CD4-positive, alpha-beta T cell (primary cell): ENCODE measurements at places on chromosomes 2 and 18.

DNA sequence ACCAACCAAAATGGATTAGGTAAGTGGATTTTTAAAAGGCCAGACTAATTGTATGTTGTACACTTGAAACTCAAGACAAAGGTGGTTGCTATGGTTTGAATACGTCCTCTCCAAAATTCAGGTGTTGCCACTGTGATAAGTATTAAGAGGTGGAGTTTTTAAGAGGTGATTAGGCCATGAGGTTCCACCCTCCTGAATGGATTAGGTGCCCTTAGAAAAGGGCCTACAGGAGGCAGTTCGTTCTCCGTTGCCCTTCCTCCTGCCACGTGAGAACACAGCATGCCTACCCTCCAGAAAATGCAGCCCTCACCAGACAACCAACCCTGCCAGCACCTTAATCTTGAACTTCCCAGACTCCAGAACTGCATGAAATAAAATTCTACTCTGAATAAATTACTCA, 51.2 kb downstream of the CHMP3 start:
- no peak for DNase-seq
- H3K36me3 ChIP-seq, result peaks cover 53% of the 10 kb centered on the region
- no peaks in the 10 kb centered on the region for H3K4me1 ChIP-seq
- H3K27me3 ChIP-seq, result no peaks in the 10 kb centered on the region
- no peak overlapping the region for H3K4me3 ChIP-seq
- no peak overlapping the region for H3K27ac ChIP-seq

- peaks cover 6% of the 10 kb centered on the region for H3K27me3 ChIP-seq
- no peaks in the 10 kb centered on the region for H3K4me1 ChIP-seq
- DNase-seq, result no peak
- no peak overlapping the region for H3K27ac ChIP-seq
Measured at GRCh38 chr2:20189299-20189931, 35.5 kb downstream of the SDC1 start.

DNA sequence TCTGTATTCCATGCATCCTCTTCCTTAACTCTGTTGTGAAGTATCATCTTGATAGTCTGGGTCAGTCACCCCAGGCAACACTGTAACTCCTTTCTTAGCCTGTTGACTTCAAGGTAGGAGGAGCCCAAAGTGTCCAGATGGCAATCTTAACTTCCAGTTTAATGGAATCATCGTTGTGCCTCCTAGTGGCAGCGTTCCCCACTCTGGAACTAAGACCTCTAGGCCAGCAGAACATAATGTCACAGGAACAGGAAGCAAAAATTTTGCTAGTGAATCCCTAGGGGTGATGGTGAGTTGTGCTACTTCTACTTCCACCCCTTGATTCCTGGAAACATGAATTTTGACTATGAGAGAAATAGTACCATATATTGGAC, 11.7 kb downstream of the SGPP2 start:
- H3K4me1 ChIP-seq, result no peaks in the 10 kb centered on the region
- no peak overlapping the region for H3K27ac ChIP-seq
- no peak overlapping the region for H3K4me3 ChIP-seq
- DNase-seq, result no peak
- no peaks in the 10 kb centered on the region for H3K36me3 ChIP-seq
- H3K27me3 ChIP-seq, result no peaks in the 10 kb centered on the region

DNA sequence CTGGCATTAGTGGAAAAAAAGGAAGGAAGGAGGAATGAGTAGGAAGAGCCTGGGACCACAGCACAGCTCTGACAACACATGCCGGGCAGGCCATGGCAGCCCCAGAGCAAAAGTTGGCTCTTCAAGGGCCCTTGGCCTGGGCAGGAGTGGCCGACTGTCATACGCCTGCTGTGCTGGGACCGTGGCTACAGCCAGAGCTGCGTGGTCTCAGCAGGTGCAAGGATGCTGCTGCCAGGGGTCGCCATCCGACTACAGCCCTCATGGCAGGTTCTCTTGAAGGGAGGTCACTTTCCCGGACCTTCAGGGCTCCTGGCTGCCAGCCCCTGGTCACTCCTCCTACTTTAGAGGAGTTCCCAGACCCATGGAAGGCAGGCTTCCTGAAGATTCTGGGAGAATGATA, 109.9 kb downstream of the ARL4C start:
- peaks cover 3% of the 10 kb centered on the region for H3K4me1 ChIP-seq
- H3K27me3 ChIP-seq, result no peaks in the 10 kb centered on the region
- no peaks in the 10 kb centered on the region for H3K36me3 ChIP-seq
- no peak for DNase-seq
- H3K27ac ChIP-seq, result no peak overlapping the region

GRCh38 chr2:23009545-23010149, 375.3 kb upstream of the KLHL29 start:
- H3K4me1 ChIP-seq, result no peaks in the 10 kb centered on the region
- no peaks in the 10 kb centered on the region for H3K36me3 ChIP-seq
- no peak for DNase-seq

- H3K27ac ChIP-seq, result no peak overlapping the region
- DNase-seq, result no peak
- H3K27me3 ChIP-seq, result no peaks in the 10 kb centered on the region
Measured at GRCh38 chr2:198757069-198757468, 700.7 kb downstream of the SATB2 start.

DNA sequence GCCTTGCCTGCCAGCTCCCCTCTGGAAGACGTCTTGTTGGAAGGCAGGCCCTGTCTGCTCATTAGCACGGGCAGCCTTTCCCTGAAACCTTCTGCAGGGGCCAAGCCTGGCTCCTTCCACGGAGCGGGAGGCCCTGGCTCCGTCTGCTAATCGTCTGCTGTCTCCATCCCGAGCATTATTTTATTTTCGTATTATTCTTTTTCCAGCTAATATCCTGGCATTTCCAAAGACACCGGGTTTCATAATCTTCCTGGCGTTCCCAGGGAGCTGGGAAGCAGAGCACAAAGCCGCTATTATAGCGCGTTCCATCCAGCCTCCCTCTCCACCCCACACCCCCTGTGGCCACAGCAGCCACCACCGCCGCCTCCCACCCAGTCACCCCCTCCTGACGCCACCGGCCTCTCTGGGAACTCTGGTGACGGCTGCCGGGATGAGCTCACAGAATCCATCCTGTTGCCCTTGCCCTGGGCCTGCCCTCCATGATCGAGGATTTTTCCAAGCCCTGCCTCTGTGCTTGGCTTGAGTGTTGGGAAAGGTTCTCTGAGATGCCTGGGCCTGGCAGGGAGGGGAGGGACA, 125.5 kb downstream of the DYSF start:
- no peak overlapping the region for H3K4me3 ChIP-seq
- no peak overlapping the region for H3K27ac ChIP-seq
- DNase-seq, result no peak
- no peaks in the 10 kb centered on the region for H3K27me3 ChIP-seq
- H3K36me3 ChIP-seq, result no peaks in the 10 kb centered on the region

DNA sequence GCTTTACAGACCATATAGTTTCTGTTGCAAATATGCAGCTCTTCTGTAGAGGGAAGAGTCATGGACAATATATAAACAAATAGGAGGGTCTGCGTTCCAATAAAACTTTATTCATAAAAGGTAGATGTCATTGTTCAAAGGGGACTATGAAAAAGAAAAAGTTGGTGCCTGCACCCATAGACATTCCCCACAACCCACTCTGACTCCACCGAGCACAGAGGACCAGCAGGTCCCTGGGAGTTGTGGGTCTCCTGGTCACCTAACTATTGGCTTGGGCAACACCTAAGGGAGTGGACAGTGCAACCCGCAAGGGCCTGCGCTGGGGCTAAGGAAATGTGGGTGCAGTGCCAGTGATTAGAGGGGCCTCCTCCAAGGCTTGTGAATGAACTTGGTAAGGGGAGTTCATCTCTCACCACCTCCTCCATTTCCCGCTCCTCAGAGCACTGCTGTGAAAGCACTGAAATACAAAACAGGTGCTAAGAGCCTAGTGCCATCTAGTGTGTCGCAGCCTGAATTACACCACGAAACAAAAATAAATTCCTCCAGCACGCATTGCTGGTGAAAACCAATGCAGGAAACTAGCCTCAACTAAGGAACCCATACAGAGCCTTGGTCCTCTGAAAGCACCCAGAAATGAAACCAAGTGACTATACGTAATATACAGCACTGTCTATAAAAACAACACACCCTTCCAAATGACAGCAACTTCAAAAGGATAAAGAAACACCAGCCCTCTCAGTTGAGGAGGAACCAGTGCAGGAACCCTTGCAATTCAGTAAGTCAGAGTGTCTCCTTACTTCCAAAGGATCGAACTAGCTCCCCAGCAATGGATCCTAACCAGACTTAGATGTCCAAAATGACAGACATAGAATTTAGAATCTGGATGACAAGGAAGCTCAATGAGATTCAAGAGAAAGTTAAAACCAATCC, 166.6 kb downstream of the RNF144A start:
- no peaks in the 10 kb centered on the region for H3K4me1 ChIP-seq
- no peaks in the 10 kb centered on the region for H3K27me3 ChIP-seq
- H3K4me3 ChIP-seq, result no peak overlapping the region

- no peaks in the 10 kb centered on the region for H3K27me3 ChIP-seq
- no peak overlapping the region for H3K4me3 ChIP-seq
- no peak overlapping the region for H3K27ac ChIP-seq
- peaks cover 18% of the 10 kb centered on the region for H3K36me3 ChIP-seq
- no peaks in the 10 kb centered on the region for H3K4me1 ChIP-seq
Measured at GRCh38 chr2:219071131-219071816, 10.6 kb upstream of the IHH start.

DNA sequence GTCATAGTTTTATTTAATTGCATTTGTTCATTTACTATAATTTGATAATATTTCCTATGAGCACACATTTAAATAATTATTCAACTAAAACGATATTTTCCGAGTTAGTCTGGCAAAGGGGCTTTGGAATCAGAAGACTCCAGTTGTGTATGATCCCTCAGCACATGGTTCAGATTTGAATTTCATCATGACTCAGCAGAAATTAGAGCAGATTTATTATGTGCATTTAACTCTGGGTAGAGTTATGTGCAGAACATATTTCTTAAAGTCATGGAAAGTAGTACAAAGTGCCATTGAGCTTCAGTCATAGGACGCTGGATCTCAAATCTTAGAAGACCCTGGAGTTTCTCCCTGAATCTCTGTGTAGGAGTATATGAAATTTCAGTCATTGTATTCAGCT, 106.7 kb downstream of the ADCYAP1 start:
- no peak overlapping the region for H3K4me3 ChIP-seq
- H3K27me3 ChIP-seq, result no peaks in the 10 kb centered on the region
- no peak for DNase-seq
- H3K4me1 ChIP-seq, result no peaks in the 10 kb centered on the region
- no peaks in the 10 kb centered on the region for H3K36me3 ChIP-seq

GRCh38 chr18:11990539-11990938, 9.2 kb downstream of the IMPA2 start:
- H3K4me3 ChIP-seq, result no peak overlapping the region
- no peak overlapping the region for H3K27ac ChIP-seq
- H3K4me1 ChIP-seq, result peaks cover 4% of the 10 kb centered on the region
- DNase-seq, result no peak

- no peak overlapping the region for H3K27ac ChIP-seq
- H3K4me3 ChIP-seq, result no peak overlapping the region
- no peak for DNase-seq
- H3K27me3 ChIP-seq, result no peaks in the 10 kb centered on the region
- no peaks in the 10 kb centered on the region for H3K36me3 ChIP-seq
Measured at GRCh38 chr18:34322365-34323289, 97.9 kb upstream of the NOL4 start.

DNA sequence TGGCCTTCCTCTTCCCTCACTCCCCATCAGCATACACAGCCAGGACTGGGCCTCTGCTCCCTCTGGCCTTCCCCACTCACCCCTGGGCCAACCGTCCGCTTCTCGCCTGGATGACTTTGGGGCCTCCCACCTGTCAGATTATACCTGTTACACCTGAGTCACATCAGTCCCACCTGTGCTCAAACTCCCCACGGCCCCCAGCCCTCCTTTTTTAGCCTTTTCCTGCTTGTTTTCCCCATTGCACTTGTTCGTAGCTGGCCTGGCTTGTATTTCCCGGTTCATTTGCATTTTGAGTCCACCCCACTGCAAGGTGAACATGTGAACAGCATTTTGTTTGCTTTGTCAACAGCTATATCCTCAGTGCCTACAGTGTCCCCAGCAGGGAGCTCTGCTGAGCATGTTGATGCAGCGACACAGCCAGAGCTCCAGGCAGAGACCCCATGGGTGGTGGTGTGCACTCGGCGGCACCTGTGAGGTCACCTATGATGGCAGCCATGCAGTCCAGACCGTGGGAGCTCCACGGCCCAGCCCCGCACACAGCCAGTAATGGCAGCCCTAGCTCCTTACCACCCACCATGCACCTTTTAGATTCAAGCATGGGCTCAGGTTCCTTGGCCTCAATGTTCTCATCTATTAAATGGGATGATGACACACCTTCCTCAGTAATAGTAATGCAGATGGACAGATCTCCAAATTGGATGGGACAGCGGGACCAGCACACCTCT, 276.4 kb upstream of the HS6ST1 start:
- H3K4me3 ChIP-seq, result no peak overlapping the region
- H3K27me3 ChIP-seq, result no peaks in the 10 kb centered on the region
- no peaks in the 10 kb centered on the region for H3K36me3 ChIP-seq
- no peak for DNase-seq
- no peak overlapping the region for H3K27ac ChIP-seq

DNA sequence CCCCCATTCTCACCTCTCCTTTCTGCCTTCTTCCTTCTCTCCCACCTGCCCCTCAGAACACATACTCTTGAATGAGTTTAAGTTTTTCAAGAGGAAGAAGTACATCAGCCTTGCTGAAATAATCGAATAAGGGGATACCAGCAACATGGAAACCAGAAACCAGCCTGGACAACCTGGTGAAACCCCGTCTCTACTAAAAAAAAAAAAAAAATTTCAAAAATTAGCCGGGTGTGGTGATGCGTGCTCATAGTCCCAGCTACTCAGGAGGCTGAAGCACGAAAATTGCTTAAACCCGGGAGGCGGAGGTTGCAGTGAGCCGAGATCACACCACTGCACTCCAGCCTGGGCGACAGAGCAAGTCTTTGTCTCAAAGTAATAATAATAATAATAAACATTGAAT, 75.0 kb upstream of the SLC1A4 start:
- H3K36me3 ChIP-seq, result no peaks in the 10 kb centered on the region
- no peak overlapping the region for H3K4me3 ChIP-seq
- peaks cover 15% of the 10 kb centered on the region for H3K4me1 ChIP-seq
- H3K27me3 ChIP-seq, result no peaks in the 10 kb centered on the region
- H3K27ac ChIP-seq, result no peak overlapping the region
- no peak for DNase-seq

GRCh38 chr2:1740716-1741589, 3.4 kb downstream of the PXDN start:
- H3K27me3 ChIP-seq, result peaks cover 17% of the 10 kb centered on the region
- no peak for DNase-seq
- H3K4me3 ChIP-seq, result no peak overlapping the region
- H3K27ac ChIP-seq, result no peak overlapping the region
- H3K4me1 ChIP-seq, result peaks cover 4% of the 10 kb centered on the region

- no peak for DNase-seq
- no peaks in the 10 kb centered on the region for H3K4me1 ChIP-seq
- H3K27ac ChIP-seq, result no peak overlapping the region
- no peaks in the 10 kb centered on the region for H3K27me3 ChIP-seq
Measured at GRCh38 chr18:33716061-33716683, 138.2 kb downstream of the ASXL3 start.

DNA sequence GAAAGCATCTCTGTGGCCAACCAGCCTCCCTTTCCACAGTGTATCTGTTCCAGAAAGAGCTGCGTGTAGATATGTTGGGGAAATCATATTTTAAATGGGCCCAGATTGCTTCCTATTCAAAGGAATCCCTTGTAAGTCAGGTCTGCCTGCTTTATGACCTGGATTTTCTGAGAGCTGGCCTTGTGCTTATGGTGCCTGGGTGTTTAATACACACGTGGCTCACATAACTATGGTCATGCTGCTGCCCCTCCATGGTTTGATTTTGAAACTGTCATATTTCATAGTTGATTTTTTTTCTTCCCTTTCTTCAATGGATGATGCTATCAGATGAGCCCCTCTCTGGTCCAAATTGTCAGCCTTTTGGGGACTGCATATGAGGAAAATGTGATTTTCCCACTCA, 111.5 kb upstream of the CNGA3 start:
- H3K4me3 ChIP-seq, result no peak overlapping the region
- no peaks in the 10 kb centered on the region for H3K36me3 ChIP-seq
- H3K27me3 ChIP-seq, result peaks cover 4% of the 10 kb centered on the region
- DNase-seq, result no peak
